ENCODE measurements at places on chromosomes 2 and 18. TPM values are rescaled to one million over a fixed set of nuclear protein-coding genes. Genes with fewer than 3 reads are reported as not detected.

- DNase-seq, result no peak
These were observed 27.0 kb upstream of the HK2 start for GRCh38 chr2:74806920-74807319.

- peak; percentile 20 for DNase-seq
These were observed 61.2 kb upstream of the RBBP8 start for GRCh38 chr18:22871809-22872525.

- no peak for DNase-seq
These were observed 7.5 kb downstream of the TGFBRAP1 start for GRCh38 chr2:105321875-105322646.

Gene CCDC141
- 1.5 TPM for total RNA-seq

Gene LDLRAD4
- 6.7 TPM for total RNA-seq
